ENCODE measurements at places on chromosomes 6 and 20. TPM values are rescaled to one million over a fixed set of nuclear protein-coding genes. Genes with fewer than 3 reads are reported as not detected.

DNA sequence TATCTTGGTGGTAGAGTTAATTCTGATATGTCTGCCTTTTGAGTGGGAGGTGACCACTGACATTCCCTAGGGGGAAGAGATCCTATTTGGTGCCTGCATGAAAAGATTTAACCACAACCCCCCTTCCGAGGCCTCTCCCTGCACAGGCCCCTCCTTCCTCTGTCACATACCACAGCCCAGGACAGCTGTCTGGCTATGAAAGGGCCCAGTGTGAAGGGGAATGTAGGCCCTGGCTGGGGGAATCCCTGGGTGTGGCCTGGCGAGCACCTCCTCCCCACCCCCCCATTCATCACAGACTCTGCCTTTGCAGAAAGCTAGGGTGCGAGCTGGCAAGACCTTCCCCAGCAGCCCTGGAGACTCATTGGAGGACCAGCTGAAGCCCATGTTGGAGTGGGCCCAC lies 27.4 kb upstream of the MAPRE1 start:
- no peak for DNase-seq

DNA sequence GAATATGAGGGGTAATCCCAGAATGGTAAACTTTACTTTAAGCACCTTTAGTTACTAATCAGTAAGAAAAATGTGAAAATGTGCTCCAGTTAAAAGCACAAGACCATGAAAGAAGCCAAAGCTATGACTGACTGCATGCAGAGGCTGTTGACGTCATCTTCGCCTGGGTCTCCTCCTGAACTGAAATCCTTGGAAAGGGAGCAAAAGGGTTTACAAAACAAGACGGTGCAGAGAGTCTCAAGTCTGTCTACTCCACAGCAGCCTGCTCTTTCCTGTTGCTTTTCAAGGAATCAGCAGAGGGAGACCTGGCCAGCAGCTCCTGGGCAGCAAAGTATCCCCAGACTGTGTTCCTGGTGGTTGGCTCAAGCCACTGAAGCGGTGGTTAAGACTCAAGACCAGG lies 10.2 kb downstream of the FKBP1A start:
- peak; percentile 57 for DNase-seq

DNA sequence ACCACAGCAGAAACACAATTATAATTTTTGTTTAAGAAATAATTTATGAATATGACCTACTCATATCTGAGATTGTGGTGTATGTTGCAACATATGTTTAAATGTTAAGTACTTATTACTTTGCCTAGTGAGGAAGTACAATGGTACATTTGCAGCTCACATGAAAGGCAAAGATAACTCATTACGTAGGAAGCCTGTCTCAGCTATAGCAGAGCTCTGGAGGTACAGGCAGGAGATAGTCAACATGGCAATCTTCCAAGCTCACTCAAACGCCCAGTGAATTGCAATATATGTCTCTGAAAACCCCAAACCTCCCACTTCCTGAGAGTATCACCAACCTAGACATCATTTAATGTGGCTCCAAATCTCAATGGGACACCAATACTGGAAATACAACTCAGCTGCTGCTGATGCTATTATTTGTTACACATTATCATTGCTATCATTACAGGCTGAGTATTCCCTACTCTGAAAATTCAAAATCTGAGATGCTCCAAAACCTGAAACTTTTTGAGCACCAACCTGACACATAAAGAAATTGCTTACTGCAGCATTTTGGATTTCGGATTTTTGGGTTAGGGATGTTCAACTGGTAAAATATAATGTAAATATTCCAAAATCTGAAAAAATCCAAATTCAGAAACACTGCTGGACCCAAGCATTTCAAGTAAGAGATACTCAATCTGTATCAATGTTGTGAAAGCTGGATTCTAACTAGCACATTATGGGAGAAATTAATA lies 25.1 kb upstream of the GSTA4 start:
- DNase-seq: no peak

ZKSCAN3 gene
- total RNA-seq: 6.1 TPM

FILIP1 gene
- 7.1 TPM for total RNA-seq

GPX5 gene
- total RNA-seq: not detected

MATN4 gene
- not detected for total RNA-seq

GRCh38 chr20:34017610-34018009 lies 23.9 kb downstream of the RALY start:
- DNase-seq: no peak

DNA sequence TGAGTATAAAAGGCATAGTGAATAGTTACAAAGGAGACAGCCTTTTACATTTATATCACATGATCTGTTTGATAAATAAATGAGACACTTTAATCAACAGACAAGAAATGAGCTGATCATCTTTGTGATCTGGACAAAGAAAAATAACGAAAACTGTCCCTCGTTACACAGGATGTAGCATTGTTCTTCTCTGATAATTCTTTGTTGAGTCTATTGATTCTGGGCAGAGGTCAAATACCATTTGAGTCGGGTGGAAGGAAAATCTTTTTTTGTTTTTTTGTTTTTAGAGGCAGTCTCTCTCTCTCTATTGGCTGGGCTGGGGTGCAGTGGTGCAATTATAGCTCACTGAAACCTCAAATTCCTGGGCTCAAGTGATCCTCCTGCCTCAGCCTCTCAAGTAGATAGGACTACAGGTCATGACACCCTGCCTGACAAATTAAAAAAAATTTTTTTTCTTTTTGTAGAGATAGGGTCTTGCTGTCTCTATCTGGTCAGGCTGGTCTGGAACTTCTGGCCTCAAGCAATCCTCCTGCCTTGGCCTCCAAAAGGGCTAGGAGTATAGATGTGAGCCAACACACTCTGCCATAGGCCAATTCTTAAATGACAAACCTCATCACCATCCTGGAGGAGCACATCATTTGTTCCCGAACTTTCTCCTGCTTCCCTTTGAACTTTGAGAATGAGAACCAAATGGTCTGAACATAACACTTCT lies 41.8 kb downstream of the CCDC170 start:
- no peak for DNase-seq

- DNase-seq: no peak
Measured at GRCh38 chr6:99016355-99016754, 68.6 kb upstream of the FBXL4 start.

DNA sequence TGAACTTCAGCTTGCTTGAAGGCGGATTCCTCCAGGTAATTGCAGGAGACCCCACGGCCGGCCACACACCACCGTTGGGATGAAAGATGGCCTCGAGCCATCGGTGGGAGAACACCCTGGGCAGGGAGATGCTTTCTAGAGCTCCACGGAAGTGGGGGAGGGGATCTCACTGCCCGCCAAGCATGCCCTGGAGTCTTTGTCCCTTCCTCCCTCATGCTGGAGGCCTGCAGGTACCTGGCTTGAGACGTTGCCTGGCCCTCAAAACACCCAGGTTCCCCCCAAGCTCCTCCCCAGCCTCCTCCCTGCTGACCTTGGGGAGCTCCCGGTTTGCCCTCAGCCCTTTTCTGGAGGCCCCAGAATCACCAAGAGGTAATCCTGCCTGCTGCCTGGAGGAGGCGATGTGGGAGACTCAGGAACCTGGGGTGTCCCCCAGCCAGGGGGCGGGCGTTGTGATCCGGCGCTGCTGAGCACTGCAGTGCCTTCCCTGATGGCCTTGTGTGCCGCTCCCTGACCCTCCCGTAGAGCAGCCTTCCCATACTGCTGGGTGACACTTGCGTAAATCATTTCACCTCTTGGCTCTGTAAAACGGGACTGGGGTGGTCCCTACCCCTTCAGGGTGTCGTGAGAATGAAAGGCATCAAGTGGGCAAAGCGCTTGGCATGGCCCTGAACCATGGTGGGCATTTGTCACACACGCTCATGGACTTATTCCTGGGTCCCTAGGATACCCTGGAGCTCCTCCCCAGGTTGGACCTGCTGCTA lies 91.4 kb downstream of the CEBPB start:
- no peak for DNase-seq

- peak; percentile 48 for DNase-seq
Measured at GRCh38 chr20:53934421-53935343, 135.7 kb downstream of the BCAS1 start.

DNA sequence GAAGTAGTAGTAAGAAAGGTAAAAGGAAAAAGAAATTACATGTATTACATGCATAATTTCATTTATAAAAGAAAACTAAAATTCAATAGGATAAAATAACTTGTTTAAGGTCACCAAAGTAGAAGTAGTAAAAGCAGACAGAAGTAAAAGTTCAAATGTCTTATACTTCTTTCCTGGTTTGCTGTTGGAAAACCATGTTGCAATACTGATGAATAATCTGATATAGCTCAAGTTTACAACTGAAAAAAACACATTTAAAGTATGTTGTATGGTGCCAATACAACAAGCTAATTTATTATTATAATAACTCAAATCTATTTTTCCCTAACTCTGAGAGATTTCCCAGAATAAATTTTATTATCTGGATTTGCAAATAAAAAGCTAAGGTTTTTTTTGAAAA lies 78.3 kb downstream of the PHIP start:
- DNase-seq: no peak

DNA sequence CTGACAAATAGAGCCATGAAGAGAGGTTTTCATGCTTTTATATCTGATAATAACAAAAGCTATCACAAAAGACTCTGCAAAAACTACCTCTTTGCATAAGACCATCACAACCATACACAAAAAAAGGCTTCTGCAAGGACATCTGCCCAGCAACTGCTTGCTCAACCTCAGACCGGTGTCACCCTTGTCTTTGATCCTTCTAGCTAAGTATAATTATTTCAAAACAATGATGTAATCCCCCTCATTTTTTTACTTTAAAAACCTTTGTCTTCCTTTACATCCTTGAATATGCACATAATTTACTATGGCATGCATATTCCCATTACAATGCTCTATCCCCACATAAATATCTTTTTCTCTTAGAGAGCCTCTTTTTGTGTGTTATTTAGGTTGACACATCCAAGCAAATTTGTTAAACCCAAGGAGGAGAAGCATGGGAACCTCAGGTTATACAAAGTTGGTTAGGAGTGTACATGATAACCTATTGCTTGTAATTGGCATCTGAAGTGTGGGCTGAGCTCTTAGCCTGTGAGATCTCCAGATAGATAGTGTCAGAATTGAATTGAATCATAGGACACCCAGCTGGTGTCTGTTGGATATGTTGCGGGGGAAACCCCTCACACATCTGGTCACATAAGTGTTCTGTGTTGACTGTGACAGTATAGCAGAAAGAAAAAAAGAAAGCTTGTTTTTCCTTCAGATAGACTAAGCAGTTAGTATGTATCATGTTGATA lies 20.7 kb upstream of the CGA start:
- no peak for DNase-seq

GRCh38 chr6:157667211-157668008 lies 155.6 kb upstream of the SNX9 start:
- DNase-seq: no peak

- no peak for DNase-seq
Measured at GRCh38 chr6:78810146-78810545, 57.2 kb upstream of the IRAK1BP1 start.

GRCh38 chr20:34512266-34512954 lies 3.8 kb upstream of the DYNLRB1 start:
- no peak for DNase-seq

TNFRSF6B gene
- total RNA-seq: 2.3 TPM

DNA sequence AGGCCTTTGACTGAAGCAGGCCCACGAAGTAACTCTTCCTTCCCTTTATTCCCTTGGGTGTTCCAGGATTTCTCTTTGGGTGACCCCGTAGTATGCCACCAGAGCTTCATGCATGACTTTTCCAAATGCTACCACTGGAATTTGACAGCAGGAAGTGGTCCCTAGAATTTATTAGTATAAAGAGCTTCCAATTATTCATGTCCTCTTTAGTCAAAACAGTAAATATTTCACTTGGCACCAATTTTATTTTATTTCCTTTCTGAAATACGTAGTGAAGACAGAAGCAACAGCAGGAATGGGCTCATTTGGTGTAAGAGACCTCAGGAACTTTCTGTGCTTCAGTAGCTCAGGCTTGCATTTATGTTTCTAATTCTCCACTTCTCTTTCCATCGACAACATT lies 151.3 kb downstream of the LCA5 start:
- no peak for DNase-seq

- DNase-seq: no peak
Measured at GRCh38 chr6:43883847-43884651, 114.0 kb downstream of the VEGFA start.

DNA sequence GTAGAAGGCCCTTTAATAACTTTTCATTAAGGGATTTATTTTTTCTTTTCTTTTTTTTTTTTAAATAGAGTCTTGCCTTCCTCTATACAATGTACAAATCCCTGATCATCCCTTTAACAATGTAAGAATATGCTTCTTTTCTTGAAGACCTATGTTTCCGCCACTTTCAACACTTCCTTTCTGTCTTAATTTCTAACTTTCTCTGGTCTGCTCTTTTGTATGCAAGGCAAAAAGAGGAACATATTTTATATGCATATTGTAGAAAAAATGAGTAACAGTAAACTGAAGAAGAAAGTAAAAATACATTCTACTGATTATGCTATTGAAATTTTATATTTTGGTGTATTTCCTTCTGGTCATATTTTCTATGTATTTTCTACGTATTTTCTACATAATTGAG lies 484.7 kb downstream of the TFAP2B start:
- DNase-seq: no peak

Data from ovary (tissue), 10 donors.